ENCODE measurements at places on chromosomes 13 and 19.

DNA sequence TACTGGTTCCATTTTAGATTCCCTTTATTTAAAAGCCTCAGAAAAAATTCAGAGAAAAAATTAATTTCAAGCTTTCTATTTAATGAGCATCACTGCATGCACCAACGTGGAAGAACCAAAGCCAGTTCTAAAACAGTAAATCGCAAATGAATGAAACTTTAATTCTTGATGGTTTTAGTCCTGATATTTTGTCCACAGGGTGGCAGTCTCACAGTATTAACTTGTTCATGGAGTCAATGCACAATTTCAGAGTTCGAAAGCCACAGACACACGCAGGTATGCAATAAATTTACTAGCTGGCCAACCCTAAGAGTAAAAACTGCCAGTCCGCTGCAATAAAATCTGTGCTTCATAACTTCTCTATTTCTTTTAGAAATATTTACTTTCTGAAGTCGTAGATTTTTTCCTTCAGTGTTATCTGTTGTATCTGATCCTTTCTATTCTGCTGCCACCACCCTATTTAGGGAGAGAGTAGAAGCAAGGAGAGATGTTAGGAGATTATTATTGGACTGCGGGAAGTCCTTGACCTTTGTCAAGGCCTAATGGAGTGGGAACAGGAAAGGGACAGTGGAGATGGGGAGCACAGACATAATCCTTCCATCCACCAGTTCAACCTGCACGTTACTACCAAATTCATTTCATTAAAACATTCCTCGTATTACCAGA is 7.0 kb upstream of the WBP4 start:
- no peak for DNase-seq

- DNase-seq: no peak
Observed at GRCh38 chr13:108924134-108924533, 294.7 kb downstream of the MYO16 start.

DNA sequence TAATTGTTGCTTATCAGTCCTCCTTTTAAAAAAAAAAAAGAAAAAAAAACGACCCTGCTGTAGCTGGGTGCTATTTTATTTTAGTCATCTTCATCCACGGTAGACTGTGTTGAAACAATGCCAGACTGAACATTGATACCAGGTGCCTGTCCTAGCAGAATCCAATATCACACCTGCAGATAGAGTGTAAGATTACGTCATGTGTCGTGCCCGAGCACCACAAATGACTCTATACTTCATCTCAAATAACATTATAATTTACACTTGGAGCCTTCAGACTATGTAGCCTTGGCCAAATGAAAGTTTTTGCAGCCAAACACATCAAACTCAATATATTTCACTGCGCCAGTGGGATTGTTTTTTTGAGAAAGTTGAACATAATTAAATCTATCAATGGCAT is 410.6 kb downstream of the FGF9 start:
- DNase-seq: no peak

GRCh38 chr13:24162604-24163003 is 2.1 kb downstream of the SPATA13 start:
- DNase-seq: no peak

- DNase-seq: no peak
Observed at GRCh38 chr19:10353793-10354391, 14.5 kb upstream of the ICAM3 start.

DNA sequence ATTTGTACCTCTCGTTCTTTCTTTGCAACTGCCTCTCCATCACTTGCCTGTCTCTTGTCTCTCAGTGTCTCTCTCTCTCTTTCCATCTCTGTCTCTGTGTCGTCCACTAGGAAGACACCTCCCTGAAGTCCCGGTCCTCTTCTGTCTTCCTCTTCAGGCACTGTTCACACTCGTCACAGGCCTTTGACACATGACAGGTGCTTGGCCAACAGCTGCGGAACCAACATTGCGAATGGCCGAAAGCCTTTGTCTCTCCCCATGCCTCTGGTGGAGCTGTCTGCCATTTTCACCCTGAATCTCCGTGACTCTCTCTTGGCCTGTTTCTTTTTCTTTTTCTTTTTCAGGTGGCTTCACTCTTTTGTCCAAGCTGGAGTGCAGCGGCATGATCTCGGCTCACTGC is 2.8 kb downstream of the HIPK4 start:
- no peak for DNase-seq

- DNase-seq: no peak
Observed at GRCh38 chr13:46739447-46740098, 57.4 kb downstream of the ESD start.

- no peak for DNase-seq
Observed at GRCh38 chr13:108776650-108777049, 147.2 kb downstream of the MYO16 start.
